NCI-H1694 (cell line): ENCODE measurements at places on chromosomes 1 and 21.

GRCh38 chr1:23389837-23390321 is 20.2 kb upstream of the ZNF436 start:
- DNase-seq = no peak

GRCh38 chr1:7470904-7471638 is 300.0 kb upstream of the VAMP3 start:
- no peak for DNase-seq

DNA sequence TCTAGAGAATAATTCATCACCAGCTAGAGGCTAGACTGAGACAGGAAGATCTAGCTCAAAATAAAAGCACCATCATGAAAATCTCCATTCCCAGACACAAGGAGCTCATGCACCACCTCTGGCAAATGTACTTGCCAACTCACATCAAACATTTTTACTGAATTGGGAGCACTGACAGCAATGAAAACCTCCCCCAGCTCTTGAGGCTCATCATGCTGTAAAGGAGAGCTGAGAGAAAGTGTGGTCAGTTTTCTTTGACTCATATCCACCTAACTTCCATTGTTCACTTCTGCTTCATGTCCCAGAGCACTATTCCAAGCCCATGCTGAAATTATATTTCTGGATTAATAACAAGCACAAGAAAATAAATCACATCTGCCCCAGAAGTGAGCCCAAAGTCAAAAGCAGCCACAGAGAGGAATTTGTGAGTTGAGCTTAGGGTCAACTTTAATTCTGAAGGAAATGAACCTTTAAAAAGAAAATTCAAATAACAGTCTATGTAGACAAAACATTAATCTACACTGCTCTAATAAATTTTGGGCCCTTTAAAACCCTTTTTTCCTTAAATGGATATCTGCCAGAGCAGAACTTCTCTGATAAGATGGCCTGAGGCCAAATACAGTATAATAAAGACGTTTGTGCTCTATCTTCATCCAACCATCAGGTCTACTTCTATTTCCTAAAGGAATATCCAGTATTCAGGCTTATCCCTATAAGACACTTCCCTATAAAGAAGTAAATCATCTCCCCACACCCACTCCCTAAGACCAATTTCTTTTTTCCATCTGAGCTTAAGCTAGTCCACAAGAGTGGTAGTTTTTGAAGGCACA is 85.9 kb upstream of the ADAM30 start:
- no peak for DNase-seq

- no peak for DNase-seq
Measured at GRCh38 chr21:40166291-40166843, 299.1 kb downstream of the PCP4 start.

DNA sequence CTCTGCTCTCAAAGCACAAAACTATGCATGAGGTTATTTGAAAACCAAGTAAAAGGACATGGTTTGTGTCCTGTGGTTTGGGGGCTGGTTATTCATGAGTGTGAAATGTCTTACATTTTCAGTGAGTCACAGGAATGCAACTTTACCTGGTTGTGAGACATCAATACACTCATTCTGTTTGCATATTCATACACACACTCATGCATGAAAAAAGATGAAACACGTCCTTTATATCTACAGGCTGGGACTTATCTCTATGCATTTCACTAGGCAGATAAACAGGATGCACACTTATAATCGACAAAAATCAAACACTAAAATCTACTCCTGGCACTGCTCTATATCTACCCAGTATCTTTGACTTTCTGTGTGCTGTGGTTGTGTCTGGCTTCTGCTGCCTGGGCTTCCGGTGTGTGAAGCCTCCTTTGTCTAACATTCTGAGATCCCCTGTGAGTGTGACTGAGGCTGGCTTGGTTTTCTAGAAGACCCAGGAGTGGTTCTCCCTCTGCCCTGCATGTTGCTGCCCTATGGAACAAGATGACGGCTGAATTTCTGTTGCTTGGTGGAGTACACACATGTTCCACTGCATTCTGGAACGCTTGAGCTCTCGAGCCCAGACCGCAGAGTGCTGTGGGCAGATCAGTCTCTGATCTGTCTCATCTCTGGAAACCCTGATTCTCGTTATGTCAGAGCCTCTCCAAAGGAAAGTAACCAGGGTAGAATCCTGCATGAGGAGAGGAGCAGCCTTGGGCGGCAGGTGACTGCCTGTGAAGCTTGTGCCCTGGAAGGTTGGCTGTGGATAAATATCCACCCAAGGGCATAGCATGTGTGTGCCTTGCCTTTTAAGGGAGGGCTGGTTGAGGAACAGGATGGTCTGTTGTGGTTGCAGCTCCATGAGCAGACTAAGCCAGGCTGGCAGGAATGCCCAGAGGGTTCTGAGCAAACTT is 19.7 kb upstream of the FASLG start:
- no peak for DNase-seq

DNA sequence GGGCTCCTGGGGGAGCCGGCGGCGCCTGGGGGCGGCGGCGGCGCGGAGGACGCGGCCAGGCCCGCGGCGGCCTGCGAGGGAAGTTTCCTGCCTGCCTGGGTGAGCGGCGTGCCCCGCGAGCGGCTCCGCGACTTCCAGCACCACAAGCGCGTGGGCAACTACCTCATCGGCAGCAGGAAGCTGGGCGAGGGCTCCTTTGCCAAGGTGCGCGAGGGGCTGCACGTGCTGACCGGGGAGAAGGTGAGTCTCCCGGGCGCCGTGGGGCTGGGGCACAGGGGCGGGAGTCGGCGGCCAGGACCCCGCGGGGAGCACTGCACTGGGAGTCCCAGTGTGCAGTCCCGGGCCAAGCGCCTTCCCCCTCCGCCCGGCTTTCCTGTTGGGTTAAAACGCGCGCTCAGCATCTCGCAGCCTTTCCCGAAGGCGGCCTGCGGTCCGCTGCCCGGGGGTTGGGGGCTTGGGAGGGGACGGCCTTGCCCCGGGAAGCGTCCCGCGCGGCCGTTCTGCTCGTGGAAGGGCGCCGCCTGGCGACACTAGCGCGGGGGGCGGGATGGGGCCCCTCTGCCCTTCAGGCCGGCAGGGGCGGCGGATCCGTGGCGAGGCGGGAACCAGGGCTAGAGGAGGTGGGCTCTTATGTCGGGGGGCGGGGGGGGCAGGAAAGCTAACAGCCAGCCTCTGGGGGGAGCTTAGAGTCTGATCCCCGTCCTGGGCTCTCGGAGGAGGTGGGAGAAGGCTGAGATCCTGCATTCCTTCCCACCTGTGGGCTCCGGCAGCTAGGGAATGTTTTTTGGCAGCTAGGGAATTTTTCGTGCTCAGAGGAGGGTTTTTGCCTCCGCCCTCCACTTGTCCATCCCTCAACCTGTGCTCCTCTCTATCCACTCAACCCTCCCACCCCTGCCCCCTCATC is 1.1 kb downstream of the HUNK start:
- peak; percentile 37 for DNase-seq

- DNase-seq = no peak
Measured at GRCh38 chr21:9763306-9763705, 758.1 kb upstream of the TPTE start.

DNA sequence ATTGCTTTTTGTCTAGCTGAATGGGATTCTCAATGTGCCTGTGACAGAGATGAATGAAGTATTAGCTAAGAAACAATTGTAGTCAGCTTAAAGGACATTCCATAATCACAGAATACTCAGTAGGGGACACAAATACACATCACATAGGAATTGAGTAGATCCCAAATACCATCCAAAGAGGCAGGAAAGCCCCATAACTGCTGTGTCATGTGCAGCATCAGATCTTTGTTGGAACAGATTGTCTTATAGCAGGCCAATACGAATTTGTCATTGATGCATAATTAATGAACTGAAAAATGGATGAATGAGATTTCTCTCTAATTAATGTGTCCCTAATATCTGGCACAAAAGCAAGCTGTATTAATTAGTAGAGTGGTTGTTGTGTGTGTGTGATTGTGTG is 82.3 kb upstream of the S1PR1 start:
- DNase-seq = no peak

DNA sequence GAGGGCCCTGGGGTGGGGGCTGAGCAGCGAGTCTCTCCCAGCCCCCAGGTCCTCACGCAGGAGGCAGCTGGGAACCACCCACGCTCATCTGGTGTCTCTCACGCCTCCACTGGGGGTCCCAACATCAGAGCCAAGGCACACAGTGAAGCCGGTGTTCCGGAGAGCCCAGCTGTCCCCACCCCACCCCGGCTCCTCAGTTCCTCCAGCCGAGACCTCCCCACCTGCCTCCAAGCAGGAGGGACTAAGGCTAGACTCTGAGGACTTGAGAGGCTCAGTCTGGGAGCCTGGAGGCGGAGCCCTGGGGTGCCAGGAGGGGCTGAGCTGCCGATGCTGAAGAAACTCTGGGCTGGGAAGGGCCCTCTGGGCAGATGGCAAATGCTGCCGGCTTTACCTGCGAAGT is 1.6 kb upstream of the HPCA start:
- DNase-seq = peak; percentile 83

GRCh38 chr1:202061055-202061454 is 50.7 kb downstream of the ELF3 start:
- DNase-seq = no peak

DNA sequence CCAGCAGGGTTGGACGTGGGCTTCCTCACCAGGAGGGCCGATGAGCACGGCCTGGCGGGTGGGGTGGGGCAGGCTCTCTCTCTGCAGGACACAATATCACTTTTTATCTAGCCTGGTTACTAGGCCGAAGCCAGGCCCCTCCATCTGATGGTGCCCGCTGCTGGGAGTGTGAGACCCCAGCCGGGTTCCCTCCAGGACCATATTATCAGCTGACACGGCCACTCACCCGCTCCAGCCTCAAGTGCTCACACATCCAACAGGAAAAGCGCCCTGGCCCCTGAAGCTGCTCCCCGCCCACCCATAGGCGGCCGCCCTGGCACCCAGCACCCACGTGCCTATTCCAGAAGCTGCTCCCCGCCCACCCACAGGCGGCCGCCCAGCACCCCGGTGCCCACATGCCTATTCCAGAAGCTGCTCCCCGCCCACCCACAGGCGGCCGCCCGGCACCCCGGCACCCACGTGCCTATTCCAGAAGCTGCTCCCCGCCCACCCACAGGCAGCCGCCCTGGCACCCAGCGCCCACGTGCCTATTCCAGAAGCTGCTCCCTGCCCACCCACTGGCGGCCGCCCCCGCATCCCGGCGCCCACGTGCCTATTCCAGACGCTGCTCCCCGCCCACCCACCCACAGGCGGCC is 5.0 kb downstream of the SLC19A1 start:
- DNase-seq = no peak

DNA sequence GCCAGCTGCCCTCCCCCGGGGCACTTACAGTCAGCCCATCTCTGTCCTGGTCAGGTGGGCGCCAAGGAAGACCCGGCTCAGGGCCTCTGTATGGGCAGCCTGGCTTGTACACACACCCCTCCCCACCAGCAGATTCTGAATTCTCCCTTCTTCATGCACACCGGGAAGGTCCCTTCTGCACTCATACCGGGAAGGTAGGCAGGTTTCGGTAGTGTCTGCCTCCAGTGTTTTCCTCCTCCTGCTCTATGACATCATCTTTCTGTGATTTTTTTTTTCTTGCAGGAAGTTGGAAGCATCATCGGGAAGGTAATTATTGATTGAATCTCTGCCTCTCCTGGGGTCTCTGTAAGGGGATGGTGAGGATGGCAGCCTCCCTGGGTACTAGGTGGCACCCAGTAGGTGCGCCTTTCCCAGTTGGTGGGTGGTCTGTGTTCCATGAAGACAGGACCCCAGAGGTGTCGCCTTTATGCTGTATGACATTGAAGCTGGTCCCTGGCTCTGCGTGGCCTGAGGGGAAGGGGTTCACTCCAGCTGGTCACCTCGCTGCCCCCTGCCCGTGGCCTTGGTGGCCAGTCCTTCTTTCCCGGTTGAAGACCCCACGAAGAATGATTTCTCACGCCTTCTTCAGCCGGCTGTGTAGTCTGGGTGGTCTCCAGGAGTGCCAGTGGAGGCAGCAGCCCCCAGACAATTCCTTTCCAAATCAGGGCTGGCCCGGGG is 82.1 kb upstream of the COL6A1 start:
- no peak for DNase-seq

GRCh38 chr1:207076181-207076955 is 12.3 kb upstream of the C4BPB start:
- no peak for DNase-seq

GRCh38 chr21:42424914-42425541 is 21.3 kb downstream of the UBASH3A start:
- no peak for DNase-seq
